SK-N-MC (cell line): ENCODE measurements at places on chromosomes 7 and 10.

- DNase-seq: no peak
Observed at GRCh38 chr10:44975431-44976331, 2.9 kb downstream of the DEPP1 start.

GRCh38 chr7:151186640-151187408 is at the start of gene ASB10:
Gene ASB10, minus strand, starts transcription at chr7:151187250. Its CDS starts 120 bp downstream, at chr7:151187130.
- DNase-seq: no peak

DNA sequence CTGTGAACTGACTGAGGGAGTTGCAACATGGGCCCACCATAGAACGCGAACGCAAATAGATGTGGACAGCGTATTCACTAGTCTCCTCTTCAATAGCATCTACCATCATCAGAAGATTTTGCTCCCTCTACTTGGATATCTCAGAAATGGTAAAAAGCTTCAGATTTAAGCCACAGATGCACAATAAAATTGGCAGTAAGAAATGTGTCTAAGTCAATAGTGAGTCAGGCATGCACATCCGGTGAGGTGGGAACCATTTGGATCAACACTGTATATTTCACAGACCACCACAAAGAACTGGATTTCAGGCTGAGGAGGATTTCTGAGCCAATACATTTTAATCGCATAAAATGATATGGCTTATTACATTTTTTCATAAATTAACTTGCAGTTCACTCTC is 111.5 kb upstream of the ADAM12 start:
- DNase-seq: no peak

DNA sequence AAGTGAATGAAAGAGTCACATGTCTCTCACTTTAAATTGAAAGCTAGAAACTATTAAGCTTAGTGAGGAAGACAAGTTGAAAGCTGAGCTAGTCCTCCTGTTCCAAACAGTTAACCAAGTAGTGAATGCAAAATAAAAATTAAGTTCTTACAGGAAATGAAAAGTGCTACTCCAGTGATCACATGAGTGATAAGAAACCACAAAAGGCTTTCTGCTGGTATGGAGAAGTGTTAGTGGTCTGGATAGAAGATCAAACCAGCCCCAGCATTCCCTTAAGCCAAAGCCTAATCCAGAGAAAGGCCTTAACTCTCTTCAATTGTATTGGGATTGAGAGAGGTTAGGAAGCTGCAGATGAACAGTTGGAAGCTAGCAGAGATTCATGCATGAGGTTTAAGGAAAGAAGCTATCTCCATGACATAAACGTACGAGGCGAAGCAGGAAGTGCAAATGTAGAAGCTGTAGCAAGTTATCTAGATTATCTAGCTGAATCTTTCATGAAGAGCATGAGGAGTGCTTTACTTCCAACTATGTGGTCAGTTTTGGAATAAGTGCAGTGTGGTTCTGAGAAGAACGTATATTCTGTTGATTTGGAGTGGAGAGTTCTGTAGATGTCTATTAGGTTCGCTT is 261.6 kb downstream of the MDFIC start:
- peak; percentile 70 for DNase-seq

DNA sequence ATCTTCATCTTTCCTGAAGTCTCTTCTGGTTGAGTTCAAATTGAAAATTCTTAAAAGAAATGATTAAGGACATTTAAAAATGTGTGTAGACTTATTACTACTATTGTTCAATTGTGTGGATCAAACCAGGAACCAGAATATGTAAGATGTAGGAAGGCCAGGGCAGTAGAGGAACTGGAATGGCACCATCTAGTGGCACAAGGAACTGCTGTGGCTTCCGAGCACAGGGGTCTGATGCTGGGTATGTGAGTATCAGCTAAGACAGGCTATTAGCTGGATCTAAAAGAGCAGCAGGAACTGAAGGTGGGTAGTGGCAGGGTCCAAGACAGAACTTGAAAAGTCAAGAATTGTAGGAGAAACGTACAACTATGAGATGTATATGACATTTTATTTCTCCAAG is 247.3 kb downstream of the SEMA3A start:
- no peak for DNase-seq

DNA sequence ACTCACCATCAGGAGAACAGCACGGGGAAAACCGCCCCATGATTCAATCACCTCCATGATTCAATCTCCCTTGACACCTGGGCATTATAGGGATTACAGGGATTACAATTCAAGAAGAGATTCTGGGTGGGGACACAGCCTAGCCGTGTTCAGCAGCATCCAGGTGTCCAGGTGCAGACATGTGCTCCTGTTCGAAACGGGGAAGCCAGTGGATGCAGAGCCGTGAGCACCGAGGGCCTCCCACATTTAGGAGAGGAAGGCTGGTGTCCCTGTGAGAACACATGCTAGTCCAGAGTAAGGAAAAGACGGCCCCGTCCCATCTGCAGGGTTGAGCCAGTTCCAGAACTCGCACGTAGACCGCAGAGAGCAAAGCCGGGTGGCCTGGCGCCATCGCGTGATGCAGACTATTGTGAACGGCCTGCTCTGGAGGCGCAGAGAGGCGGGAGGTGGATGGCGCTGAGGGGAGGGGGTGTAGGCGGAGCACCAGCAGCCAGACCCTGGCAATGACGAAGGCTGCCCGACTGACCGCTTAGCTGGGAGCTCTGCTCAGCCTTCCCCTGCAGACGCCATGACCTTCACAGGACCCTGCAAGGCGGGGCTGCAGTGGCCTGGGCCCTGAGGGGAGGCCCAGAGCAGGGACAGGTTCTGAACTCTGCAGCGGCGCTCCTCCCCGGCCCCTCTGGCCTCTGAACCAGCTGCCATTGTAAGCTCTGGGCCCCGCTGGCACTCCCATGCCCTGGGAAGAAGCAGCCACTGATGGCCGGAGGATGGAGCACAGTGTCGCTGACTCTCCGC is 141.6 kb upstream of the TCERG1L start:
- DNase-seq: no peak

DNA sequence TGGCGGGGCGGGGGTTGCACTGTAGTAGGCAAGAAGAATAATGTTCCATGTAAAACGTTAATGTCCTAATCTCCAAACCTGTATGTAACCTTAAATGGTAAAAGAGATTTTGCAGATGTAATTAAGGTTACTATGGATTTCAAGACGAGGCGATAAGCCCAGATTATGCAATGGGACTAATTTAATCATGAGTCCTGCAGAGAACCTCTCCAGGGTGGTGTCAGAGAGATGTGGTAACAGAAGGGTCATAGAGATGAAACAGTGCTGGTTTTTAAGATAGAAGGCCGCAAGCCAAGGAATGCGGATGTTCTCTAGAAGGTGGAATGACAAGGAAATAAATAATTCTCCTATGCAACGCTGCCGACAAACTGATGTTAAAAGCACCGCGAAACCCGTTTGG is 57.1 kb downstream of the UBE3C start:
- DNase-seq: no peak

GRCh38 chr10:92420546-92421275 is 129.7 kb downstream of the MARCHF5 start:
- DNase-seq: no peak

- no peak for DNase-seq
Observed at GRCh38 chr10:111598433-111599059, 521.7 kb downstream of the ADRA2A start.

DNA sequence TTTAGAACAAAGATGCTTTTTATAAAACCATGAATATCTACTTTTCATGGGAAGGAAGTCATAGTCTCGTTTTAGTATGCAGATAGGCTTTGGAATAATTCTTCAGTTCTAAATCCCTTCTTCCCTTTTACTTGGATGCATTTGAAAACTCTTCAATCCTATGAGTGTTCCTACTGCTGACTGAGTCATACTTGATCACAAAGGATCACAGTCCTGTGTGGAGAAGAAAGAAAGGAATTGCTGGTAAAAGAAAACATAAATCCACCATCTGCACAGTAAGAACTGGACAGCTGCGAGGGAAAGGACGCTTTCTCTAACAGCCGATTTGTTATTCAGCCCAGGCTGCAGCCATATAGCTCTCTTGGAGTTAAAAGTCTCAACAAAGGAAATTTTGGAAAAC is 209.9 kb downstream of the SEMA3E start:
- DNase-seq: no peak

DNA sequence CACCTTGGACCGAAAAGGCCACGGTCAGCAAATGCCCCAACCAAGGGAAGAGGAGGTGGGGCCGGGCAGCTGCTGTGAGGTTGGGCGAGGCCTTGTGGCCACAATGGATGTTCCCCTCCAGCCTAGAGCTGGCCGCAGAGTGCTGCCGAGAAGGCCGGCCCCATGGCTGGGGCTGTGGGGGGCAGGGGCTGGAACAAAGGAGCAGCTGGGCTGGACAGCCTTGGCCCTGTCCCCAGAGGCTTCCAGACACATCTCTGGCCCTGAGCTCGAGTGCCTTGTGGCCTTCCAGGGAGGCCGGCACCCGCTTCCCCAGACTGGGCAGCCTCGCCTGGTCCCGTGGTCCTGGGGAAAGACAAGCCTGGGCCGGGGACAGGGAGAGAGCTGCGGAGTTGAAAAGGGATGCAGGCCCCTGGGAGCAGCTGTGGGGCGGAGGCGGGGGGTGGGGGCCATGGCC is 88.0 kb downstream of the PDGFA start:
- DNase-seq: no peak

GRCh38 chr10:30472414-30473155 is 38.6 kb downstream of the MAP3K8 start:
- no peak for DNase-seq
